GM13977 (cell line): ENCODE measurements at places on chromosomes 7 and 10.

DNA sequence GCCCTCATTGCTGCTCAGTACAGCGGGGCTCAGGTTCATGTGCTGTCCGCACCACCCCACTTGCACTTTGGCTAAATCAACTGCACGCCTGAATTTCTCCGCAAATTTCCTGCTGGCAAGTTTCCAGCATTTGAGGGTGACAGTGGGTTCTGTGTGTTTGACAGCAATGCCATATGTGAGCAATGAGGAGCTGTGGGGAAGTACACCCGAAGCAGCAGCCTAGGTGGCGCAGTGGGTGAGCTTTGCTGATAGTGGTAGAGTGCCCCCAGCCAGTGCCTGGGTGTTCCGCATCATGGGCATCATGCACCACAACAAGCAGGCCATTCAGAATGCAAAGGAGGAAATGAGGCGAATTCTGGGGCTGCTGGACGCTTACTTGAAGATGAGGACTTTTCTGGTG, 103.9 kb upstream of the POT1 start:
- DNase-seq, result no peak

GRCh38 chr7:136957391-136957790, 88.9 kb downstream of the CHRM2 start:
- DNase-seq, result no peak

- no peak for DNase-seq
Observed at GRCh38 chr7:28291559-28291958, 111.0 kb upstream of the JAZF1 start.

GRCh38 chr7:18420748-18421147, 74.8 kb upstream of the HDAC9 start:
- DNase-seq, result no peak

GRCh38 chr10:538895-539294, 150.6 kb downstream of the DIP2C start:
- no peak for DNase-seq

DNA sequence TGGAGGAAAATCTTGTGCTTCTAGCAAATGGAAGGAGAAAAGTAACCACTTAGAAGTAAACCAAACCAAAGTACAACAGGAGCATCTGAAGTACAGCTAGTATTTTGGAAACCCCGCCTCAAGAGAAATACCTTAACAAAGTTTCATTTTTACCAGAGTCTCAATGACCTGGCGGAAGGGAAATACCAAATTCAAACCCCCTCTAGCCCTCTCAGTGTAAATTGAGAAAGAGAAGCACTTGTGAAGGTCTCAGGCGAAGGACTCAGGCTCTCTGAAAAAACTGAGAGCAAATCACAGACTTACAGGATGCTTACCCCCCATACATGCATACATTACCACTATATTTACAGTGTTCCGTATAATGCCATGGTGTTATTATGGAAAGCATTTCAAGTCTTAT, 70.1 kb downstream of the ZPBP start:
- DNase-seq, result no peak

GRCh38 chr7:81611040-81611439, 158.8 kb downstream of the HGF start:
- no peak for DNase-seq

DNA sequence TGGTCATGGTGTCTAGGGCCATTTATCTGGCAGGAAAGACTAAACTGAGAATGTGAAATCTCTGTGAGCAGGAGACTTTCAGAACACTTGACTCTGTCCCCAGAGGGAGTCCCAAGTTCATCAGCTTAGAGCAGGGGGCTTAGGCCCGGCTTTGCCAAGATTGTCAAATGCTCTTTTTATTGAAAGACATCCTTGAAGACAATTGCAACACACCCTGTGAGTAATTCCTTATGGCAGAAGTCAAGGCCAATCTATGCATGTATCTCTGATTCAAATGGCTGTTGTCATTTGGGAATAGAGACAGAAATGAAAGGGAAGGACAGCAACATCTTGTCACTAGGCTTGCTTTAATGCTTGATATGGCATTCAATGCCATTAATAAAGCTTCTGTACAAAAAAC, 33.7 kb downstream of the BAMBI start:
- no peak for DNase-seq

DNA sequence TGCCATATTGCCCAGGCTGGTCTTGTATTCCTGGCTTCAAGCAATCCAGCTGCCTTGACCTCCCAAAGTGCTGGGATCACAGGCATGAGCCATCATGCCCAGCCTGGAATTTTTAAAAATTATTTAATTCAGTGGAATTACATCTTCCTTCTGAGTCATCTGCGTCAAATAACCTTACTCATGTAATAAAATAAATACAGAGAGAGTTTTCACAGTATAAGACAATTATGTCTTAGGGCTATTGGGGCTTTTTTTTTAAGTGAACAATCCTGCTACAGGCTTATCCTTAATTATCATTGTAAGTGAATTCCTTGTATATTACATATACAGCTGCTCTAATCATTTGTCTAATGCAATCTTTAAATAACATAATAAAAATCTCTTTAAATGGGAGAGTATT, 108.3 kb downstream of the MAPK8 start:
- no peak for DNase-seq

GRCh38 chr10:122232769-122233168, 38.3 kb upstream of the BTBD16 start:
- no peak for DNase-seq

- no peak for DNase-seq
Observed at GRCh38 chr10:117463545-117463920, 79.0 kb upstream of the EMX2 start.

DNA sequence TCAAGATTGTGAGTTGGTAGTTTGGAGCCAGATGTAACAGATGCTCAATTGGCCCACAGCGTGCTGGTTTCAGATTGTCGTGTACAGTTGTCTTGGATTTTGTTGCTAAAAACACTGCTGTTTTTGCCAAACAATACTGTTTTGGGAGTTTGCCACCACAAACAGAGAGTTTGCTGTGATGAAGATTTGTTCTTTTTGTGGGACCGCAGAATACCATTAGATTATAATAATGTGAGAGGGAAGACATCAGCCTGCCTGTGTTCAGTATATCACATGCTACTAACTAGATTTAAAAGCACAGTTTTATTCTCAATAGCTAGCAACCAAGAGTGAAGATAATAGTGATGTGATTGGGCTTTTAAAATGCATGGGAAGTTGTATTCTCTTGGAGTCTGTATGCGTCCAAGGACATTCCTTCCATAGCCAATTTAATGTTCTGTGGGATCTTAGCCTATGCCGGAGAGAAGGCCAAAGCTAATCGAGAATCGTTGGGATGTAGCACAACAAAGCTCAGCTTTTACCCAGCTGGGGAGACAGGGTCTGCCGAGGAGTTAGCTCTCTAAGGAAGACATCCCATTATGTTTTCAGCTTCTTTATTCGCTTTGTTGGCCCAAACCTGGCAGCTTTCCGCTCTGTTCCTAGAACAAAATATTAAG, 18.7 kb upstream of the ITGA8 start:
- DNase-seq, result no peak

GRCh38 chr7:108421720-108422331, 34.4 kb downstream of the NRCAM start:
- no peak for DNase-seq
